ENCODE measurements at places on chromosomes 3 and 15. TPM values are rescaled to one million over a fixed set of nuclear protein-coding genes. Genes with fewer than 3 reads are reported as not detected.

Gene TLR9
- not detected for total RNA-seq

Gene ACOX2
- 8.1 TPM for total RNA-seq

Gene GCSAM
- total RNA-seq = not detected

Gene CELSR3
- 0.98 TPM for total RNA-seq

Gene MST1
- total RNA-seq = 3.4 TPM

Gene CAMK2N2
- 0.29 TPM for total RNA-seq

Gene ARRDC4
- 4.6 TPM for total RNA-seq

Gene ERICH6
- not detected for total RNA-seq

Gene BCL6
- total RNA-seq = 10.1 TPM

Gene HYAL1
- 0.72 TPM for total RNA-seq

Gene SH2D7
- total RNA-seq = not detected

Gene SCN5A
- total RNA-seq = 0.59 TPM

Gene GP5
- total RNA-seq = not detected

DNA sequence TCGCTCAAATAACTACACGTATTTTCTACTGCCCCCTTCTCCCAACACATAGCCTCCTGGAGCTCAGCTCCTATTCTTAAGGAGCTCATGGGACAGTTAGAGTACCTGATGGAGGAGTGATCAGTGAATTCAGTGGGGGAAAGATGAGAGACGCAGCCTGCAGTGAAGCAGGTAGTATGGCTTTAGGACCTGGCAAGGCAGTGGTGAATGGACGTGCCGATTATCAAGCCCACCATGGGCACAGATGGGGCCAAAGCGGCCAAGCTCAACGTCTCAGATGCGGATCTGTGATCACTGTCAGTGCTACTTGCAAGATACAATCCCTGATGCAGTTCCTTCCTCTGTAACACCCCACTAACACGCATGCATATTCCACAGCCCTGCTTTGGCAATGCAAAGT lies 45.8 kb upstream of the ATP2B2 start:
- no peak for DNase-seq

DNA sequence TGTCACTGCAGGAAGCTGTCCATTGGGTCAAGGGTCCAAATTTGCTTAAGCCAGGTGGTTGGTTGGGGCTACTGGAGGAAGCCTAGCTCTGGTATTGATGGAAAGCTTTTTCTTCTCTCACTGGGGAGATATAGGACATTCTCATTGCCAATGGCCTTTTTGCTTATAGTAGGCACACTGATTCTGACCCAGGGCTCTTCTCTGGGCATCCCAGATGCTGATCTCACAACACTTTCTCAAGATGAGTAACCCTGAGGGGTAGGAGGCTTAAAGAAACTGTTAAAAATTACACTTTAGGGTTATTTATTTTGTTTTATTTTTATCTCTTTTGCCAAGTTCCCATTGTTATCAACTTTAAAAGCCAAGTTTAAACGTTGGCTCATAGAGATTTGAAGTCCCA lies 337.8 kb downstream of the LRRC3B start:
- DNase-seq = no peak

- no peak for DNase-seq
These were observed 11.5 kb downstream of the MYLK start for GRCh38 chr3:123872621-123873020.

- DNase-seq = no peak
These were observed 7.5 kb upstream of the LOXL1 start for GRCh38 chr15:73918784-73919183.

- no peak for DNase-seq
These were observed 1.5 kb downstream of the SEMA6D start for GRCh38 chr15:47718497-47719437.

DNA sequence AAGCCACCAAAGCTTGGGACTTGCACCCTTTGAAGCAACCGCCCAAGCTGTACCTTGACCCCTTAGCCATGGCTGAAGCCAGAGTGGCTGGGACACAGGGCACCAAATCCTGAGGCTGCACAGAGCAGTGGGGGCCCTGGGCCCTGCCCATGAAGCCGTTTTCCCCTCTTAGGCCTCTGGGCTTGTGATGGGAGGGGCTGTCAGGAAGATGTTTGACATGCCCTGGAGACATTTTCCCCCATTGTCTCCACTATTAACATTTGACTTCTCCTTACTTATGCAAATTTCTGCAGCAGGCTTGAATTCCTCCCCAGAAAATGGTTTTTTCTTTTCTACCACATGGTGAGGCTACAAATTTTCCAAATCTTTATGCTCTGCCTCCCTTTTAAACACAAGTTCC lies 522.2 kb downstream of the EDEM1 start:
- no peak for DNase-seq

DNA sequence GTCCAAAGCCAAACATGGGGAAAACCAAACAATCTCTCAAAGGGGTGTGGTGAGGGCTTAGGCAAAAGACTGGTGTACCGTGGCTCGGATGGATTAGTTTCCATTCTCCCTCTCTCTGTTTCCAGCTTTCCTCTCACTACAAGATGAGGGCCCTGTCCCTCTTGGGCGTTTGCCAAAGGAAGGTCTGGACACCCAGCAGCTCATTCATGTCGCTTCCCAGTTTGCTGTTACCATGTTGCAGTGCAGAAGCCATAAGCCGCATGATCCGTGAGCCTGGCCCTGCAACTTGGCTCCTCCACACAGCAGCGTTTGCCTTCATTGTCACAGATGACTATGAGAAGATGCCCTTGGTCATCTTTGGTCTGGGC lies 92.2 kb downstream of the APBA2 start:
- DNase-seq = no peak

- DNase-seq = peak; percentile 22
These were observed 6.9 kb upstream of the ALPK3 start for GRCh38 chr15:84810073-84810840.

GRCh38 chr3:29694783-29695182 lies 413.9 kb downstream of the RBMS3 start:
- DNase-seq = peak; percentile 92

DNA sequence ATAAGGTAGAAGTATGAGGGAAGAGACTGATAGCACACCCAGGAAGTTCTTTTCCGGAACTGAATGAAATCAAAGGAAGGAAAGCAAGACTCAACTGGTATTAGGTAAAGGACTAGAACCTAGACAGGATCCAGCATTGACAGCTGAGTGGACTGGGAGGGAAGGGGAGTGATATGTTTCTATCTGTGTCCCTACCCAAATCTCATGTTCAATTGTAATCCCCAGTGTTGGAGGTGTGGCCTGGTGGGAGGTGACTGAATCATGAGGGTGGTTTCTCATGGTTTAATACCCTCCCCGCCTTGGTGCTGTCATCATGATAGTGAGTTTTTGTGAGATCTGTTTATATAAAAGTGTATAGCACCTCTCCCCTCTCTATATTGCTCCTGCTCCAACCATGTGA lies 415.9 kb upstream of the KCNMB2 start:
- DNase-seq = no peak

DNA sequence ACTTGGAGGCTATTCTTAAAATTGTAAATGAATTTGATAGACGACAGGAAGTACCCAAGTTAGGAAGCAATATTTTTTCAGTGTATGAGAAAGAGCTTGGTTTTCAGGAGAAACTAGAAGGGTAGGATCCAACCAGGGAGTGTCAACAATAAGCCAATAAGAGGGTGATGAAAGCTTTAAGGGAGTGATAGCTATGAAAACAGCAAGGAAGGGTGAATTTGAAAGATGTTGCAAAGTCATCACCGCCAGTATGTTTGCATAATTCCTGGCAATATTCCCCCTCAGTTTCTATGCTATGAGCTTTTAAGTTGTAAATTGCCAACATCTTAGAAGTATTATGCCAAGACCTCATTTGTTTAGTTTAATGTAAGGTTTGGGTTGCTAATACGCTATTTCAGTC lies 11.8 kb upstream of the CSTA start:
- DNase-seq = no peak

DNA sequence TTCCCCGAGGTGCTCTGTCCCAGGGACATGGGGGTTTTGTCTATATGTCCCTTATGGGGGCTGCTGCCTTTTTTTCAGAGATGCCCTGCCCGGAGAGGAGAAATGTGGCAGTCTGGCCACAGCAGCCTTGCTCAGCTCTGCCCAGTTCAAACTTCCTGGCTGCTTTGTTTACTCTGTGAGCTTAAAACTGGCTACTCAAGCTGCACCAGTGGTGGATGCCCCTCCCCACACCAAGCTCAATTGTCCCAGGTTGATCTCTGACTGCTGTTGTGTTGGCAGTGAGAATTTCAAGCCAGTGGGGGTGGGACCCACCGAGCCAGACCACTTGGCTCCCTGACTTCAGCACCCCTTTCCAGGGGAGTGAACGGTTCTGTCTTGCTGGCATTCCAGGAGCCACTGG lies 188.9 kb downstream of the STXBP5L start:
- DNase-seq = no peak

- DNase-seq = no peak
These were observed 9.0 kb downstream of the APOD start for GRCh38 chr3:195574497-195575304.

GRCh38 chr15:46708226-46708625 lies 1009.1 kb upstream of the SEMA6D start:
- DNase-seq = no peak

DNA sequence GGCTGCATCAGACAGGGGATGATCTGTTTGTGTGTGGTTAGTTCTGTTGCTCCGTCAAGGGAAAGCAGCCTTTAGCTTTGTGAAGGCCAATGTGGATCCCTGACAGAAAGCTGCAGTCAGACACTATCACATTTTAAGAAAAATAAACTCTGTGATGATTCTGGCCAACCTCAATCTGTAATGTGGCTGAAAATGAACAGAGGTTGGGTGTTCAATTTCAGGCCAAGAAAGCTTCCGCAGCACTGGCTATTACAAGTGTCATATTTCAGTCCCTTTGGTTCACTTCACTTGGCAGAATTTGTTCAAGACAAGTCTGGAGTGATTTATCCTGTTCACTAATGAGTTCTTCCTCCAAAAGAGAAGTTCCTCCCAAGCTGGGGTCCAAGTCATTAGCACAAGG lies 571.8 kb upstream of the IL12A start:
- DNase-seq = peak; percentile 81

GRCh38 chr3:67325231-67325630 lies 327.1 kb downstream of the KBTBD8 start:
- DNase-seq = no peak

DNA sequence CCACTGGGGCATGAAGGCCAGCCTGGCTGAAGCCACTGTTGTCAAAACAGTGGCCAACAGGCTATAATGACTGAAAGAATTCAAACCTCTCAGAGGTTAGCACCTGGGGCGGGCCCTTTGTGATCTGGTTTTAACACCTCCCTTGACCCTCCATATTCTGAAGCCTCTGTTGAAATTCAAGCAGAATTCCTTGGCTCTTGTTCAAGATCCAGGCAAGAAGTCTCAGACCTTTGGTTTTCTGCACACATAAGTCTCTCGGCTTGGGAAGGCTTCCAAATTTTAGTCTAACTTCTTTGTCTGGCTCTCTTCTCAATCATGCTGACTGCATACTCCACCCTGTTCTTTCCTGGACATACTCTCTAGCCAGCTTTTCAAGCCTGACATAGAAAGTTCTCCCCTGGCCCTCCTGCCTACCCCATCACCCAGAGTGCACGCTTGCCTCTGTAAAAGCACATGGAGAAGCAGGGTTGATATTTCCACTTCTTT lies 144.5 kb downstream of the PDZRN3 start:
- no peak for DNase-seq

DNA sequence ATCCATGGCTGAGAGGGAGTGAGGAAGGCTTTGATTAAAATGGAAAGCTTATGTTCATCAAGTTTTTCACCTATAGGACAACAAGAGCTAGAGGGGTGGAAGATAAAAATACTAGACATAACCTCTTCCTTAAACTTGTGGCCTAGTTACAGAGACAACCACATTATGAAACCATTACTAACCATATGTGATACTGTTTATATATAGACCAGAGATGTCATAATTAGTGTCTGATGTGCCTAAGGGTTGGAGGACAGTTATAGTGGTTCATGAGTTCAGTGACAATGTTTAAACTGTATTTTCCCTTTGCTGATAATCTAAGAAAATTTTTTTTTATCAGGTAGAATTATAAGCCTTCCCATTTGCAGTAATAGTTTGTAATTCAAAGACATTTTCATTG lies 23.7 kb downstream of the PHLDB2 start:
- DNase-seq = peak; percentile 33

- no peak for DNase-seq
These were observed 279.8 kb downstream of the ZPLD1 start for GRCh38 chr3:102714567-102714966.

- DNase-seq = no peak
These were observed 2.0 kb downstream of the MST1R start for GRCh38 chr3:49901366-49902339.

GRCh38 chr15:84982301-84982920 lies 755 bp downstream of the PDE8A start:
- peak; percentile 38 for DNase-seq

GRCh38 chr3:124322966-124323365 lies 331.0 kb upstream of the ROPN1 start:
- DNase-seq = no peak

DNA sequence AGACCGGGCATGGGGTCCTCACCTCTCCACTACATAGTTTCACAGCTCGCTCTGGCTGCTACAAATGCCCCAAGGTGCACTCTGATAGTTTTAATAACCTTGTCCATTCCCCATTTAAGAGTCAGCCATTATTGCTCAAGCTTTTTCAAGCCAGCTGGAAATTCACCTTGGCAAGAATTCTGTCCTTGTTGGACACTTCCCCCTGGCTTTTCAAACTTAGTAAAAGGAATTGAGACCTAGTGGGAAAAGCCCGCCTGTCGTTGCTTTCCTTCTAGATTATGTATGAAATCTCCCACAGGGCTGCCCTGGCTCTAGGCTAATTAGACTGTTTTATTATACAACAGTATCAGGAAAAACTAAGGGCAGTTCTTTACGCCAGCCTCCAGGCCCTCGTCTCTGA lies 293.7 kb upstream of the GADL1 start:
- no peak for DNase-seq

GRCh38 chr3:131329774-131330173 lies 51.8 kb upstream of the NUDT16 start:
- no peak for DNase-seq

- DNase-seq = peak; percentile 11
These were observed 67.8 kb downstream of the SLCO3A1 start for GRCh38 chr15:91921188-91921842.

- DNase-seq = no peak
These were observed 135.7 kb downstream of the SLC9A9 start for GRCh38 chr3:143712522-143712921.

DNA sequence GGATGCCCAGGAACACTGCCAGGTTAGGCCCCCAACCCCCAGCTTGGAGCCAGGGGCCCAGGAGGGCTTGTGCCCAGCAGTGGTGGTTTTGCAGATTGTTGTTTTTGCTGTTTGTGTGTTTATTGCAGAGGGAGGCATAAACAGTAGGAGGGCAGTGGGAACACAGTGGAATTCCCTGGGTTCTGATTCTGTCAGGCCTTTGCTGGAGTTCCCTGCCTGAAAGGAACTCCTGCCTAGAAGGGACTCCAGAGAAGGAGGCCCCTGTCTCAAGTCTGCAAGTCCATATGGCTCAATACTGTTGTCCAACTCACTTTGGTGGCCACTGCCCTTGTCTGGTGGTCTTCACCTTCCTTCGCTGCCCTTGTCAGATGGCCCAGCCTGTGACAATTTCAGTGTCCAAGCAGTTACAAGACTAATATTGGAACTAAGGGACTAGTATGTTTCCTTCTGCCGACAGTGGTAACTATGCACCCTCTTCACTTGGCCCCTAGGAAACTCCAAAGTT lies 47.4 kb upstream of the RAB6B start:
- DNase-seq = peak; percentile 28

Data from RPMI7951 (cell line).